ENCODE measurements at places on chromosomes 7 and 10. TPM values are rescaled to one million over a fixed set of nuclear protein-coding genes. Genes with fewer than 3 reads are reported as not detected.

DNA sequence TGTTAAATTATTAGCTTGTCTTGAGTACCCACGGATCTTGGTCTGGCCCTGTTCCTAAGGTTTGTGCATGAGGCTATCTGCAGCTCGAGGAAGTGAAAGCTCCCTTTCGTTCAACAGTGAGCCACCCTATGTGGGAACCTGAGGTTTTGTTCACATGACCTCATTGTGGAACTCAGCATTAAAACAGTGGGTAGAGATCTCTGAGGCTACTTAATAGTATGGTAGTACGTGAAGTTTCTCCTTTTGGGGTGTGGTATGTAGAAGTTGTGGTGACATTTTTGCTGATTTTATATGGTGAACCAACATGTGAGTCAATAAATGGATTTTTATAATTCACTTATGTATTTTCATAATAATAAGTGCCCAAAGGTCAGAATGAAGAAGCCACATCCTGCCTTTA, 252.7 kb upstream of the FERD3L start:
- no peak for DNase-seq
- H3K27ac ChIP-seq = no peak overlapping the region
- no peaks in the 10 kb centered on the region for H3K27me3 ChIP-seq
- H3K36me3 ChIP-seq = no peaks in the 10 kb centered on the region
- H3K4me3 ChIP-seq = no peak overlapping the region
- H3K4me1 ChIP-seq = no peaks in the 10 kb centered on the region

DNA sequence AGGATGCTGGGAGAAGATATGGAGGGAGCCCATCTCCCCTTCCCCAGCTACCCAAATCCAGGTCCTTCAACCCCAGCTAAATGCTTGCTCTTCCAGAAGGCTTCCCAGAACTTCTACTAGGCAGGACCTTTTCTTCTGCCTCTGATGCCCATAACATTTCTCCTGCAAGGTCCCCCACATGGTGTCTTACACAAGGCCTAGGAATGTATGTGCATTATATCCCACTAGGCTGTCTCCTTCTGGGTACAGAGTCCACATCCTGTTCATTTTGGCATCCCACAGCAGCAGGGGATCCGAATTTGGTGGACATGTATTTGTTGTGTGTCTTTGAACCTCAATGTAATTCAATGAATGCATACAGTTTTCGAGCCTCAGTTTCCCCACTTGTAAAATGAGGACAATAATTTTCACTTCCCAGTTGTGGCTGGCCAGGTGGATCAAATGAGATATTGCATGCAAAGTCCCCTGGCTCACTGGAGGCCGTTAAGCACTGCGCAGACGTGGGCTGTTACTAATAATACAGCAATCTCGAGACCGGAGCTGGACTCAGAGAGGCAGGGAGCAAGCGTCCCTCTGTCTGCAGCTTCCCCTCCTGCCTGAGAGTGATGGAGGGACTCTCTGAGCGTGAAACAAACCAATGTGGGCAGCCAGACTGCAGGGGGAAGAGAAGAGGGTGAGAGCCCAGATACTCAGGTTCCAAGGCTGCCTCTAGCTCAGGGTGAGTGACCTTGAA, 18.6 kb upstream of the YWHAG start:
- H3K4me3 ChIP-seq = no peak overlapping the region
- H3K27me3 ChIP-seq = no peaks in the 10 kb centered on the region
- H3K4me1 ChIP-seq = no peaks in the 10 kb centered on the region
- no peak overlapping the region for H3K27ac ChIP-seq

The FEZF1 gene
- not detected for total RNA-seq

The KDM7A gene
- total RNA-seq = 14.0 TPM

DNA sequence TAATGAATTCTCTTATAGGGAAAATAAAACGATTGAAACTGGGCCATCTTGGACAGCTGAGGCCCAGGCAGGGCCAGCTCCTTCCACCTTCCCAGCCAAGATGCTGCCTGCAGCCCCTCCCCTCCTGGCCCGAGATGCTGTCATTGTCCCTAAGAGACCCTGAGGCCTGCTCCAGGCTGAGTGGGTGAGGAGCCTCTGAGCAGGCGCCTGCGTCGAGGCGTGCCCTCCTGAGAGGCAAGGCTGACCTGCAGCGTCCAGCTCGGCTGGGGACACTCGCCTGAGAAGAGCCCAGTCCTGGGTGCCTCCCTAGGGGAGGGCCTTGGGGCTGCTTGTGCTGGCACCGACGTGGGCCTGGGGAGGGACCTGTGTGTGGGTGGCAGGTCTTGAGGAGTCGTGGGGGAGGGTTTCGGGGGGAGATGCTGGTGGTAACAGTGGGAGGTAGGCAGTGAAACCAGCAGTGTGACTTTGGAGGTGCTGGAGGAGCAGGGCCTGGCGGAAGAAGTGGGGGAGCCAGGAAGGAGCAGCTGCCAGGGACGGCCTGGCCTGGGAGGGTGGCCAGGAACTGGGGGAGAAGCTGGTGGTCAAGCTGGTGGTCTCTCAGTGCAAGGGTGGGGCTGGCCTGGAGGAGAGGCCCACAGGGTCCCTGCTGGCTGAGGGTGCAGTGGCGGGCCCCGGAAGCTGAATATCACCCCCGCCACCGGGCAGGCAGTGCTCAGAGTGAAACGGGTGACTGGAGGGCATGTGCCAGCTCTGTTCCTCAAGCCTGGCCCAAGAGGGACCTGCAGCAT, 7.9 kb downstream of the GPR146 start:
- no peaks in the 10 kb centered on the region for H3K36me3 ChIP-seq
- DNase-seq = no peak
- H3K27ac ChIP-seq = peak overlapping the region; percentile 91
- H3K27me3 ChIP-seq = no peaks in the 10 kb centered on the region
- H3K4me1 ChIP-seq = peaks cover 10% of the 10 kb centered on the region
- no peak overlapping the region for H3K4me3 ChIP-seq

The AKR1C2 gene
- 1.8 TPM for total RNA-seq

The EN2 gene
- total RNA-seq = 0.06 TPM

DNA sequence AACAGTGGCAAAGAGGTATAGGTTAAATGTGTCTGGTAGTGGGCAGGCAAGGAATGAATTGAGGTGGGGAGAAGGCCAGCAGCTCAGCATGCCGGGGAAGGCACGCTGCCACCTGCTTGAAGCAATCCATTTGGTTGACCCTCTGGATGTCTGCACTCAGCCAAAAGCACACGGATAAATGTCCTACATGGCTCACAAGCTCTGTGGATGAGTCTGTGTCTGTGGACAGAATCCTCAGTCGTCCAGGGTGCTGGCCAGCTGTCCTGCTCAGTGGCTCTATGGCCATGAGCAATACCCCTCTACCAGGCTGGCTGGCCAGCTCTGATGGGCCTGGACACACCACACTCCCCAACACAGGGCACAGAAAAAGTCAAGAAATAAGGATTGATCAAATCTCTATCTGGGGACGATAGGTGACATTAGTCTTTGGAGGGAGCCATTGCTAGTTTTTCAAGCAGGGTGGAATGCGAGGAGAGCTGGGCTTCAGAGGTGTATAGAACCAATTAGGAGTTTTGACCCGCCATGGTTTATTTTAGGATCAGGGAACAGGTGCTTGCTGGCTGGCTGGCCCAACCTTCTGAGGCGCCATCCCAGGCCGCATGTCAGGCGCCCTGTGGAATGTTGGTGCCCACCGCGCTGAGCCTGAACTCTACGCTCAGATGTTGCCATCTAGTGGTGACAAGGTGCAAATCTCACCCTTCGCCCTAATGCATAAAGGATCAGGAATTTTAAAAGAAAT, 493.4 kb downstream of the TNS3 start:
- DNase-seq = peak; percentile 79
- no peaks in the 10 kb centered on the region for H3K36me3 ChIP-seq
- no peaks in the 10 kb centered on the region for H3K27me3 ChIP-seq
- H3K27ac ChIP-seq = no peak overlapping the region
- no peaks in the 10 kb centered on the region for H3K4me1 ChIP-seq

DNA sequence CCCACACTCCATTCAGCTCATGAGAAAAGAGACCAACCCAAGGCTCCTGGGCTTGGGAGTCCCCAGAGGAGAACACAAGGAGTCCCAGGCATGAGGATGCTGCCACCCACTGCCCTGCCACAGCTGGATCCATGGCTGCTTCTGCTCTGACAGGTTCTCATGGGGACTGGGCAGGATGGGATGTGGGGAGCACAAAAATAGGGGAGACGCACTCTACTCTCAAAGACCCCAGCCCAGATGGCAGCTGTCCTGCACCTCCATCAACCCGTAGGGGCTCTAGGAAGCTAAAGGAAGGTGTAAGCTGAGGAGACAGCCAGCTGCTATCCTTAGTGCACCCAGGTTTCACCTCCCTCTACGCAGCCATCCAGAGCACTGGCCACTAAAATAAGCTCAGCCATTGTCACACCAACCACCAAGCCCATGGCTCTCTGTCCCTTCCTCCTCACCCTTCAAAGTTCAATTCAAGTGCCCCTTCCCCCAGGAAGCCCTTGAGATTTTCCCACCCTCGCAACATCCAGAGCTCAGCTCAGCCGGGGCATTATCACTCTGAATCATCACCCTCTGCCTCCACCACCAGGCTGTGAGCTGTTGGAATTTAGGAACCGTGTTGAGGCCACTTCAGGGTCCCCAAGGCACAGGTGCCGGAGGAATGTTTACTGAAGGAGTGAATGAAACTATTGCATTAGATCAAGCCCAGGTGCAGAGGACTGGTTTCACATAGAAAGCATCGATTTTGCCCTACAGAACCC, 142.1 kb downstream of the GRID1 start:
- H3K27me3 ChIP-seq = no peaks in the 10 kb centered on the region
- H3K27ac ChIP-seq = no peak overlapping the region
- no peak for DNase-seq
- no peaks in the 10 kb centered on the region for H3K36me3 ChIP-seq

DNA sequence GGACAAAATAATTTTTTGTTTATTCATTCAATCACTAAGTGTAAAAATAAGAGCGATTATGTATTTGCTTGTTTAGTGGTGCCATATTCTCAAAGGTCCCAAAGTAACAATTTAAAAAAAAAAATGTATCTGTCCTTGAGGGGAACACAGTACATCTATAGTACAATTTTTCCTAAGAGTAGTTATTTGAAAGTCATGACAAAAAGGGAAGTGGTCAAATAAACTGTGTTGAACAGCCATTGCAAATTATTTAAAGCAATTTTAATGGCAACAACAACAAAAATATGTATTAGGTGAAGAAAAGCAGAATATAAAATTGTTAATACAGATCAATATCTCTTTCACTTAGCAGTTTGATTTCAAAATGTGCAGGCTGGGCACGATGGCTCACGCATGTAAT, 943.5 kb downstream of the CNTNAP2 start:
- no peaks in the 10 kb centered on the region for H3K36me3 ChIP-seq
- DNase-seq = no peak
- no peak overlapping the region for H3K27ac ChIP-seq

- DNase-seq = no peak
- no peak overlapping the region for H3K27ac ChIP-seq
- no peaks in the 10 kb centered on the region for H3K27me3 ChIP-seq
- H3K4me1 ChIP-seq = no peaks in the 10 kb centered on the region
These were observed 524.4 kb downstream of the SUGCT start for GRCh38 chr7:40659231-40659630.

DNA sequence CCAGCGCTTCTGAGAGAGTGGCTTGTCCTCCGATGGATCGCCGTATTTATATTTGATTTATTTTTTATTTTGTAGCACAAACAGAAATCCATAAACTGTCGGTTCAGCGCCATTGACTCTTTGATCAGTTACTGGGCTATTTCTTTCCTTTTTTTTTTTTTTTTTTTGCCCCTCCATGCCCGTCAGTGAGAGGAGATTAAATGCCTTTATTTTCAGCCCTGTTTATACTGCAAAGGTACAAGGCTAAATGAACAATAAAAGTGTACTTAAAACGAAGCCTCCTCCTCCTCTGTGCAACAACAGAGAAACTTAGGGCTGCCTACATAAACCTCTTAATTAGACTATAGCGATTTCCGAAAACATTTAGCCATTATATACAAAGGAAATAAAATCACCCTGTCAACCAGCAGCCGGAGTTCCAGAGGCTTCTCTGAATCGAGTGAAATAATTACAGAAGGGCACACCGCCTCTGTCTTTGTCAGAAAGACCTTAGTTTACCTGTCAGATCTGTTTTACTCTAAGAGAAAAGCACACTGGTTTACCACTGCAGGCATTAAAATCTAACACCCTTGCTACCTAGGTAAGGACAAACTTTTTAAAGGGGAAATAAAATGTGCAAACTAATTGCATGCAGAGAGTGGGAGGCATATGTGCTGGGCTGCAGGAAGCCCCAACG, 3.5 kb downstream of the EBF3 start:
- no peak overlapping the region for H3K4me3 ChIP-seq
- DNase-seq = peak; percentile 12
- no peaks in the 10 kb centered on the region for H3K4me1 ChIP-seq
- no peak overlapping the region for H3K27ac ChIP-seq
- H3K27me3 ChIP-seq = peaks cover 50% of the 10 kb centered on the region

The CLCN1 gene
- not detected for total RNA-seq

The KCNIP2 gene
- 2.6 TPM for total RNA-seq

The UPK3BL1 gene
- total RNA-seq = 27.0 TPM

The EMX2 gene
- total RNA-seq = 0.37 TPM

DNA sequence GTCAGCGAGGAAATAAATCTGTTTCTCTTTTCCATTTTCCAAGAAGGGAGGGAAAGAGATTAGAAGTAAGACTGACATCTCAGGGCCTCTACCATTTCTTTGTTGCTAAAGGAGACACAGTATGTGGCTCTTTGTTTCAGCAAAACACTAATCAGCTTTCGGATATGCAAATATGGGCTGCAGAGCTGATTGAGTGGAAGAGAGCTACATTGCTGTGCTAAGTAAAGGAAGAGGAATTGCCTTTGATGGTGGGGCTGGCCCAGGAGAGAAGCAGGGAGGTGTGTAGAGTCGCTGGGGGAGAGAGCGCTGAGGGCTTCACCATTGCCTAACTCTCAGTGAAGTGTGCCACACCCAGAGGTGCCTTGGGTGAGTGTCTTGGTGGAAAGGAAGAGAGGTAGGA, 284.8 kb downstream of the SDK1 start:
- H3K27me3 ChIP-seq = no peaks in the 10 kb centered on the region
- DNase-seq = no peak
- H3K36me3 ChIP-seq = no peaks in the 10 kb centered on the region
- peaks cover 1% of the 10 kb centered on the region for H3K4me1 ChIP-seq
- H3K4me3 ChIP-seq = no peak overlapping the region
- no peak overlapping the region for H3K27ac ChIP-seq

The AKR1C4 gene
- total RNA-seq = not detected

- H3K27me3 ChIP-seq = peaks cover 6% of the 10 kb centered on the region
- H3K36me3 ChIP-seq = no peaks in the 10 kb centered on the region
- peak; percentile 88 for DNase-seq
- peaks cover 17% of the 10 kb centered on the region for H3K4me1 ChIP-seq
These were observed 3.1 kb downstream of the ADIRF start for GRCh38 chr10:86971232-86971991.

Data from lung (tissue), 17 donors.